H9 (cell line): ENCODE measurements at places on chromosomes 16 and 17. TPM values are rescaled to one million over a fixed set of nuclear protein-coding genes. Genes with fewer than 3 reads are reported as not detected.

The SLC52A1 gene
- total RNA-seq, result 0.15 and 0.17 TPM in 2 replicates

The CCT6B gene
- total RNA-seq, result 1.4 and 1.7 TPM in 2 replicates

The SYT17 gene
- total RNA-seq, result 2.6 and 3.0 TPM in 2 replicates

The TPSB2 gene
- not detected in 2 replicates for total RNA-seq

DNA sequence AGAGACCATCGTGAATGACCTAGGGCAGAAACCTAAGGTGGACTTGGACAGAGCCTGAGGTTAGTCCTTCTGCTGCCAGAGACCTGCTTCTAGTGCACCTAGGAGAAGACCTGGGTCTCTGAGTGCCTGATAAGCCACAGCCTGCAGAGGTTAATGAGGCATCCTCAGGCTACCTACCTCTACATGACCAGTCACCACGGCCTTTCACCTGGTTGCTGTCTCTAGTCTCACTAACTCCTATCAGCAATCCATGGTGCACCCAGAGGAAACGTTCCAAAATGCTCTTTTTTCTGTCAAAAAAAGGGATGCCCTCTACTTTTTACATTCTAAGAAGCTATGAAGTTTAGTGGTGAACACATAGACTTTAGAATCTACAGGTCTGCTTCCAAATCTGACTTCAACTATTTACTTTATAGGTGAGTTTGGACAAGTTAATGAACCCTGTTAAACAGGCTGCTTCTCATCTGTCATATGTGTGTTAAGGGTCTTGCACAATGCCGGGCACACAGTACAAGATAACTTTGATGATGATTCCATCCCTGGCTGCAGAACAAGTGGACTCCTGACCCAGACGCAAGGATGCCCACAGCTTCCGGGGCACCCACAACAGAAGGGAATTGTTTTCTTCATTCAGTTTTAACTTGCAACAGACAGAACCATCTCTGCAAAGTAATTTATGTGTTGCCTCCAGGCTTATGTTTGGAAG is 469.9 kb upstream of the CDH5 start:
- H3K36me3 ChIP-seq, result peaks cover 7% of the 10 kb centered on the region
- peaks cover 4% of the 10 kb centered on the region; the same call in 1 of the 2 replicates for H3K4me1 ChIP-seq
- no peak overlapping the region for H3K27ac ChIP-seq

DNA sequence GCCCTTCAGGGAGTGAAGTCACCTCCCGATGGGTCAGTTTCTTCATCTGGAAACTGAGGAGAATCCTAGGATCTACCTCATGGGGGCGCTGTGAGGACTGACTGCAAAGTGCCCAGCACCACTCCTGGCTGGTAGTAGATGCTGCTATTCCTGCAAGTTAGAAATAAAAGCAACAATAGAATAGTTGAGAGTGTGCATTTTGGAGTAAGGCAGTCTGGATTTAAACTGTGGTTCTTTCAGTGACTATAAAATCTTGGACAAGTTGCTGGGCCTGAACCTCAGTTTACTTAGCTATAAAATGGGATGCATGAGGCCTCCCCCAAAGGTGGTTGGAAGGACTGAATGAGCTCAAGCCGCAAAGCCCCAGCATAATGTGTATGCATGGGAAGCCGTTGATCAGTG is 70.6 kb downstream of the CYB5B start:
- DNase-seq, result peak; percentile 74
- H3K36me3 ChIP-seq, result no peaks in the 10 kb centered on the region

DNA sequence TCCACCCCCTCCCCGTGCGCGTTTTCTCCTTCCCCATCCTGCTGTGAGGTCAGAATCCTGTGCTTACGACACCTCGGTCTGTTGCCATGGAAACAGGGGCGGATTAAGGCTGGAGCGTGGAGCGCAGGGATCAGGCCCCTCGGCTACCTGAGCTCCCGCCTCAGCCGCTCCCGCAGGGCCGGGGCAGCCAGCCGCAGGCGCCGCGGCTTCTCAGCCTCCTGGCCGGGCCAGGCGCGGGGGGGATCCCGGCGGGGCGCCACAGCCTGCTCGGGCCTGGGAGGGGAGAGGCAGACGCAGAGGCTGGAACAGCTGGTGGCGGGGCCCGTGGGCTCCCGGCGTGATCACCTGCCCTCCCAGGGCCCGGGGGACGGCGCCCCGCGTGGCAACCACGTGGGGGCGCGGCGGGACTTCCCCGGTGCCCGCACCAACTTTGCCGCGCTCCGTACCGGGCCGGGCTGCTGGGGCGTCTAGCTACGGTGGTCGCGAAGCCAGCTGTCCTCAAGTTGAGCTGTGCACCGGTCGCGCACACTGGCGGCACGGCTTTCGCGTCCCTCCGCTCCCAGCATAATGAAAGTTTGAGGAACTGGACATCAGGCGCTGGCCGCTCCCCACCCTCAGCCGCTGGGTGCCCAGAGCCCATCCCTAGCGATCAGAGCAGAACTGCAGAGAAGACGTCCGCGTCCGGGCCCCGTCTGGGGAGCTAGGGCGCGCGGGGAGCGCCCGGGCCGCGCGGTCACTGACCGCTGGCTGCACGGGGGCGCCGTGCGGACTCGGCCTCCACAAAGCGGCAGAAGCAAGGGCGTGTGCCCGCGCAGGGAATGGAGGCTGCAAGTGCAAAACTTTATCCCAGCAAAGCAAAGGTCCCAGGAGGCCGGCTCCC is 1.2 kb downstream of the RTN4RL1 start:
- DNase-seq, result peak; percentile 92
- H3K27ac ChIP-seq, result no peak overlapping the region
- H3K36me3 ChIP-seq, result no peaks in the 10 kb centered on the region
- H3K4me1 ChIP-seq, result no peaks in the 10 kb centered on the region

DNA sequence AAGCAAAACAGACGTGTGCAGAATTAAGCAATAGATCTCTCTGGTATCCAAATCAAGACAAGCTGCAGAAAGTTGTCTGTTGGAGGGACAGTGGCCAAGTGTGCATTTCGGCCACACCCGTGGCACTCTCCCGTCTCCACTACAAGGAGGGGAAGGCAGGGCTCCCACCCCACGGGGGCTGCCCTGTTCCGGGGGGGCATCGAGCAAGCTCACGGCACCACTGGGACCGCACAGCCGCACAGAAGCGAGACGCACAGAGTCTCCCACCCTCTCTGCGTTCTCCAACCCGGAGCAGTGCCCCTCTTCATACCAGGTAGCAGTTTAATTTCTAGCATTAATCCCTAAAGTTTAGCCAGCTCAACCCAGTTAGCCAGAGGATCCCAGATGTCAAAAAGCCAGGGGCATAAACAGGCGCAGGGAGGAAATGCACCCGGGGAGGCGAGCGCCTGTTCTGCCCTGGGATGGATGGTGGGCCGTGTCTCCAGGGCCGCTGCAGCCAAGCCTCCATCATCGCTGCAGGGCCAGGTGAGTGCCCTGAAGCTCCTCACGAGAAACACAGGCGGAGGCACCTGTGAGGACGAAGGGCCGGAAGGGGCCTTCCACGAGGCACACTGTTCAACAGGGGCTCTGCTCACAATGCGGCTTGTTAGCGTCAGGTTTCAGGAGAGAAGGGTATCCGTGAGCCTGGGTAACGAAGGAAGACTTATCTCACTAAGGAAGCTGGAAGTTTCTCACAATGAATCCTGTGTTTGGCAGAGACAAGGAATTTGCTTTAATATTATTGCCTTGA is 42.1 kb upstream of the METRNL start:
- H3K27ac ChIP-seq, result no peak overlapping the region
- H3K4me3 ChIP-seq, result no peak overlapping the region
- DNase-seq, result no peak
- H3K27me3 ChIP-seq, result no peaks in the 10 kb centered on the region
- H3K36me3 ChIP-seq, result peaks cover 62% of the 10 kb centered on the region
- H3K4me1 ChIP-seq, result no peaks in the 10 kb centered on the region

DNA sequence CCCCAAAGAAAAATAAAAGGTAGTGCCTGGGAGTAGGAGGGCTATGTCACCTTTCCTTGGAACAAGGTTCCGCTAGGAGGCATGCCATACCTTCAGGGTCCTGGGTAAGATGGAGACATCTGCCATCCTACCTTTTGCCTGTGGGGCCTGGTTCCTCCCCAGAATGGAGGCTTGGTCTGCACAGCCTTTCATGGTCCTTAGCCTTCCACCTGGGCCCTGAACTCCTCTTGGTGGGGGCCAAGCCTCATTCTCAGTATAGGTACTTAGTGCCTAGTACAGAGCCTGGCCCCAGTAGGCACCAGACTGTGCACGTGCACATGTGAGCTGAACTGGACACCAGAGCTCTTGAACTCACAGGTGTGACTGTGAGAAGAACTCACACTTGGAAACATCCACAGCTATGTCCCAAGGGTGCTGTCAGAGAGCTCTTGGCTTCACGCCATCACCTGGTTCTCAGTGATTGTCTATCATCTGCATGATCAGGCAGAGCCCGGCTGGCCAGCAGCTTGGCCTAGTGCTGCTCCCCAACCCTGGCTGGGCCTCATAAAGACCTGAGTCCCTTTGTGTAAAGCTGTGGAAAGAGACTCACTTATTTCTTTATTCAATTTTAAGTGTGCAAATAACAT is 143.2 kb downstream of the SOCS1 start:
- H3K4me3 ChIP-seq, result no peak overlapping the region
- no peaks in the 10 kb centered on the region for H3K36me3 ChIP-seq
- no peak overlapping the region for H3K27ac ChIP-seq
- no peak for DNase-seq
- no peaks in the 10 kb centered on the region for H3K27me3 ChIP-seq
- no peaks in the 10 kb centered on the region; the same call in 1 of the 2 replicates for H3K4me1 ChIP-seq
